8988T (cell line): ENCODE measurements at places on chromosomes 3 and 15.

GRCh38 chr15:90667073-90667754 lies 49.9 kb upstream of the BLM start:
- no peak for DNase-seq

GRCh38 chr3:129276385-129276784 lies 2.3 kb upstream of the HMCES start:
- DNase-seq, result no peak

DNA sequence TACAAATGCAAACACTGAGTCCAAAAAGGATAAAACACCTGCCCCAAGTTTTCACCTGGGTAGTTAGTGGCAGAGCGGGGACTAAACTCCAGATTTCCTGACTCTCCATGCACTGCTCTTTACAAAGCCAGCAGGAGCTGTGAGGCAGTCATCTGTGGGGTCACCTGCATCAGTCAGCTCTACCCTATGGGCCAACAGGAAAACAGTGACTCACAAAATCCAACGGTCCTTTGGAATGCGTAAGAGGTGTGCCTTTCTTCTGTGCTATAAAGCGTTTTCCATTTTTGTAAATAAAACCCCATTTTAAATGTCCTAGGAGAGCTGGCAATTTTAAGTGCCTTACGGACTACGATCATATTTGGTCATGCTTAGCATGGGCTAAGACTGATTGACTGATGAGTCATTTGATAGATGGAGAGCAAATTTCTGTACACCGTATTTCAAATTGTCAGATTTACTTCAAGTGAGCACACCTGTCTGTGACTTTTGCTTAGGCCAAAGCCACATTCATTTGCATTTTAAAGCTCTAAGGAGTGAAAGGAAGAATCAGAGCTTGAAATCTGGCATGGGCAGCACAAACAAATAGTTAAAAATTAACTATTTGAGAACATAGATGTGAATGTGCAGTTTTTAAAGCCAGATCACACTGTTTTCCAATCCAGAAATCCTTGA lies 4.4 kb upstream of the COL8A1 start:
- DNase-seq, result no peak

DNA sequence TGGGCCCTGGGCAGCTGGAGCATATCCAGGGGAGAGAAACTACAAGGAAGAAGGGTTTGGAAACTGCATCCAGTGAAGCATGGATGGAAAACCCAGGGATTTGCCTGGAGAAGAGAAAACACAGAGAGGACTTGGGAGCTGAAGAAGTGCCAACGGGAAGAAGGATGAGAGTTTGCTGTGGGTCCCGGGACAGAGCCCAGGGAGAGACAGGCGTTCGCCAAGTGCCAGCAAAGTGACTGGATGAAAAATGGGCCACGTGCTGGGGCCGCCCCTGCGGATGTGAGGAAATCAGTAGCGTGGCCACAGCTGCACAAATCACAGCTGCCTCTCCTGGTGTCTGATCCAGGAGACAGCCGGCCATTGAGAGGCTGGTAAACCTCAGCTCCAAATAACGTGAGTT lies 70.4 kb downstream of the HES1 start:
- DNase-seq, result no peak

GRCh38 chr3:166837535-166837934 lies 542.6 kb downstream of the ZBBX start:
- no peak for DNase-seq

DNA sequence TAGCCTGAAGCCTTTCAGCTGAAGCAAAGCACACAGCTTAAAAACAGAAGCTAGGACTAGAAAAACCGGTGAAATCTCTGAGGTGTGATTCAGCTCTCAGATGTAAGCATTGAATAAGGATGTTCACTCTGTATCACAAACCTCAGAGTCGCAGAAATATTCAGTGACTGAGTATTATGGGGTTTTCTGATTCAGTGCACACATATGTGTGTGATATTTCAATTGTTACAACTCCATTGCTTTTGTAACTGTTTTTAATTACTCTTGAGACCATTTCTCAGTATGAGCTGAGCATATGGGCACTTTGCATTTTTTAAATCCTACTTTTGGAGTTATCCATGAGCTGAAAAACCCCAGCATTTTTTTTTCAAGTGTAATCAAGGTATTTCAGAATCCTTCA lies 868.8 kb downstream of the NTRK3 start:
- DNase-seq, result no peak

- DNase-seq, result no peak
Measured at GRCh38 chr3:134677987-134678308, 27.1 kb upstream of the KY start.

DNA sequence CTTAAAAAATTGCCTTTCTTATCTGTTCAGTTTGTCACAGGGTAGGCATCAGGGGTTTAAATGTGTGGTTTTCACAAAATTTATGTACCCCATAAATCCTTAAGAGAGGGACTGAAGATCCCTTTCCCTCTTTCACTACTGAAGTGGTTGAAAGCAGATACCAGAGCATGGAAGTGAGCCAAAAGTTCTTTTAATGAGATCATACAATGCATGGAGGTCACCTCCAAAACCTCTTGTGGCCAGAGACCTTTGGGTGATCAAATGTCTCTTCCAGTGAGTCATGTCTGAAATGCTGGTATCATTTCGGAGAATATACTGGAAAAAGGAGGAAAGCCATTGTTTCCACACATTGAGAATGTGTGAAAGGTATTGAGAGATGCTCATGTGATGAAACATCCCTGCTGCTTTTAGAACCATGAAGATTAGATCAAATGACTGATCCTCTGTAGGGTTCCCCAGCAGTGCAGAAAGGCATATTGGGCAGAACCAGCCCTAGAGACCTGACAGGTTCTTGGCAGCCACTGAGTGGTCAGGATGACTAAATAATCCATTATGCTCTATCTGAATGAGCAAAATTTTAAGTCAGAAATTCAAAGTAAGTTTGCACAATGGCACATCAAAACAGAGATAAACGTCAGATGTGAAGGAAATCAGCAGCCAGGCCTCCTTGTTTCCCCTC lies 165.8 kb upstream of the SLC2A2 start:
- DNase-seq, result no peak

DNA sequence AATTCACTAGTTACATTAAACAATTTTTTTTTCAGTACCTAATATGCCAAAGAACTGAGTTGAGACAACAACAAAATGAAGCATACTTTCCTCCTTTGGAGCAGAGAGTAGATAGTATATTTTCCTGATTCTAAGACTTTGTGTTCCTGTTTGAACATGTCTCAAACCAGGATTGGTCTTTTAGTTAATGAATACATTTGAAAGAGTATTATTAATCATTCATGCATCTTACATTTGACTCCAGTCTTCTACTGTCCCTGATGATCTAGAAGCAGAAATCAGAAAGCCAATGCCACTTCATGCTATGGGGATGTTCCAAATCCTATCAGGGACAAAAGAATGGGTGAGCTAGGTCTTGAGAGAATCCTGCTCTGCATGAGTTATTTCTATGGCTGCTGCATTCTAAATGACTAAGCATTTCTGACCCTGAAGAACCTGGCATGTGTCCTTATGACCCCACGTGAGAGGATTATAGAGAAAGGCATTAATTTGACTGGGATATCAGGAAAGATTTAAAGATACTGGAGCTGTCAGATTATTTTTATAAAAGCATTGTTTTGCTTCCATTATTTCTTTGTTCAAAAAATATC lies 32.9 kb upstream of the MBNL1 start:
- DNase-seq, result no peak

GRCh38 chr3:175214216-175214615 lies 355.1 kb downstream of the NAALADL2 start:
- no peak for DNase-seq

GRCh38 chr3:58728723-58729122 lies 62.1 kb upstream of the FAM3D start:
- DNase-seq, result no peak

- no peak for DNase-seq
Measured at GRCh38 chr3:12833222-12834161, 7.9 kb downstream of the RPL32 start.

GRCh38 chr15:42819786-42820185 lies 82.9 kb upstream of the CDAN1 start:
- DNase-seq, result no peak

DNA sequence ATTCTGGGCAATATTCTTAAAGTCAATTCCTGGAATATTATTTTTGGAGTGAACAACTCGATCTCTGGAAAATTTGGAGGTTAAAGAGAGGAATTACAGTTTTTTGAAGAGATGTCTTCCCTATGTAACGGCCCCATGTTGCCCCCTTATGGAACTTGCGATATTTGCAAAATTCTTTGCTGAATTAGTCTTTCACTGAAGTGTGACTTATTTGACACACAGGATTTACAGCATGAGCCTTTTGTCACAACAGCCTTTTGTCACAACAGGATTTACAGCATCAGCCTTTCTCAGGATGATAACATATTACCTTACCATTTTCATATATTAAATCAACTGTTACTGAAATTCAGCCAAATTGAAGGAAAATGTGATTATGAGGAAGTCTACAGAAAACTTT lies 37.8 kb upstream of the SPTSSB start:
- no peak for DNase-seq

- DNase-seq, result no peak
Measured at GRCh38 chr3:152646004-152646403, 188.9 kb upstream of the P2RY1 start.

DNA sequence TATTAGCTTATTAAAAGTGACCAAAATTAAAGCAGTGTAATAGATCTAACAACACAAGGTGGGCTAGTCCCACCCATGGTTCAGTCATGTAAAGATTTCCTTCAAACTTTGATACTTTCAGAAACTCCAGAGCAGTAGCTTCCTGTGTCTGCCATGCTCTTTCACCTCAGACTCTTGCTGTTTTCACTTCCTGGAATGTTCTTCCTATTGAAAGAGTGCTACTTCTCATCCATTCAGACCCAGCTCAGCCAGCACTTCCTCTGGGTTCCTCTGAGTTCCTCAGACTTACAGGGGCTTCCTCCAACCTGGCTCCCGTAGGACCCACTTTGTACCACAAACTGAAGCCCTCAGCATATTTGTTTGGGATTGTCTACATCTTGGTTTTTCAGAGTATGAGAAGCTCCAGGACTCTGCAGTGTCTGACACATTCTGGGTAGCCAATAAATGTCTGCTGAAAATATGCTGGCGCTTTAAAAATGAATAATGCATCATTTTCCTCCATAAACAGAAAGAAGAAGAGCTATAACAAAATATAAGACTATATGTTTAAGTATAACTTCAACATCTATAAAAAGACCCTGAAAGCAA lies 18.0 kb downstream of the NCEH1 start:
- DNase-seq, result no peak

DNA sequence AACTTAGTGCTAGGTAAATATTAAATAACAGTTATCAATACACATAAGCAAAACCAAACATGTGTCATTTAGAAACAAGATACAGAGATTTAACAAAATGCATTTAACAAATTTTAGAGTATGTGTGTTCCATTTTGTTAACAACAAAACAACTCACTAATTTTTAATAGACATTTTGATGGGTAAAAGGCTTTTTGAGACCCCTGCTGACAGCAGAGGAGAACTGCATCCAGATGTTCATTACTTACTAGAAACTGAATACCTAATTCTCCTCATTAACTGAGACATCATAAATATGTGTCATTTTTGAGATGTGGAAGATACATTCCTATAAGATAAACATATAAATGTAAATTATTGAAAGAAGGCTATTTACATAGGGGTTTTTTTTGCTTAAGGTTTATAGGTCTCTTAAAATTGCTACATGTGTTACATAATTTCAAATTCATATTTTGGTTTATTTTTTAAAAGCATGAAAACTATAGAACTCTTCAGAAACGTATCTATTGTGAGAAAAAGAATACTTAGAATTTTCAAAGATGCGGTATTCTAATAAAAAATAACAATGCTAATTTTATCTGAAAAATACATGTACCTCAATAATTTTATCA lies 1009.8 kb downstream of the TUSC7 start:
- no peak for DNase-seq
